Right lung (tissue), 10 donors: ENCODE measurements at places on chromosomes 7 and 10. TPM values are rescaled to one million over a fixed set of nuclear protein-coding genes. Genes with fewer than 3 reads are reported as not detected.

GRCh38 chr10:72106154-72106849 is 18.0 kb upstream of the SPOCK2 start:
- no peak for DNase-seq

GRCh38 chr10:104582602-104582951 is 58.5 kb upstream of the SORCS3 start:
- DNase-seq = no peak

MACC1 gene
- polyA plus RNA-seq = 15.8 TPM

DNA sequence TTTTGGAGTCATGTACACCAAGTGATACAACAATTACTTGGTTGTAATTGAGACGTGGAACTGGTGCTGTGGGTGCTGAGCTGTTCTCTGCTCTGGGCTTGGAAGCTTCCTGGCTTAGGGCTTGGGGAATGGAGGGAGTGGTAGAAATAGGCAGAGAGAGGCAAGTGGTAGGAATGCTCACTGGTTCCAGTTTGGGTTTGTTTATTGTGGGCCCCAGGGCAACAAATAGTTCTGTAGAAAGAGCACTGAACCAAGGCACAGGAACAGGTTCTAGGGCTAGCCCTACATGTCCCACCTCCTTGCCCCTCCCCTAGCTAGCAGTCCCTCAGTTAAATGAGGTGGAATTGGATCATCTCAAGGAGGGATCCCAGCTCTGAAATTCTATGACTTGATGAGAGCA is 166.7 kb upstream of the HPS1 start:
- no peak for DNase-seq

CTAGE4 gene
- polyA plus RNA-seq = 5.2 TPM

TMEM178B gene
- polyA plus RNA-seq = 4.8 TPM

DNA sequence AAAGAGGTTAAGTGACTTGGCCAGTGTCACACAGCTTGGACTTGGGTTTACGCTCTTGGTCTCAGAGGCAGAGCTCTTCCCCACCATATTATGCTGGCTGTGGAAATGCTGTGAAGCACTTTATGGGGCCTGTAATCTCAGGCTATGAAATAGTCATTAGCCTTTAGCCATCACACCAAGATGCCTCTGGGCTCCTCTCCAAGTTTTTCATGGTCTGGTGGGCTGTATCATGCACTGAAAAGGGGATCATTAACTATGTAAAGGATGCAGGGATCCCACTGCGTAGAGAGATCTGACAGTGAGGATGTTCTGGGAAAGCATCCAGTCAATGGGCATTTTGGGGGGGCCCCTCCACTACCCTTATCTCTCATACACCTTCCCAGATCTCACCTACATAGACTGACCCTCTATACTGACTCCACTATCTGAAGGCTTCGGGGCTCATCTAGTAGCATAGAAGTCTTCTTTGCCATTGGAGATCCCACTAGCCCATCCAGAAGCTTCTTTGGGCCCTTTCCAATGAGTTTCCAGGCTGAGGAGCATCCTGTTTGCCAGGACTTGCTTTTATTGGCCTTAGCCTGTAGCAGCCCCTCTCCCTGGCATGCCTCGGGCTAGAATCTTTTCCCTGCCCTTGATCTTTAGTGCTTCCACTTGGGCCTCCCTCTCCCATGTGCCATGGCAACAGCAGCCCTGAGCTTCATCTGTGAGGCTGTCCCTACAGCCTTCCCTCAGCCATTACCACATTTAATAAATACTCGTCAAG is 19.6 kb downstream of the FRMPD2 start:
- DNase-seq = no peak
